ENCODE measurements at places on chromosomes 6 and 20.

DNA sequence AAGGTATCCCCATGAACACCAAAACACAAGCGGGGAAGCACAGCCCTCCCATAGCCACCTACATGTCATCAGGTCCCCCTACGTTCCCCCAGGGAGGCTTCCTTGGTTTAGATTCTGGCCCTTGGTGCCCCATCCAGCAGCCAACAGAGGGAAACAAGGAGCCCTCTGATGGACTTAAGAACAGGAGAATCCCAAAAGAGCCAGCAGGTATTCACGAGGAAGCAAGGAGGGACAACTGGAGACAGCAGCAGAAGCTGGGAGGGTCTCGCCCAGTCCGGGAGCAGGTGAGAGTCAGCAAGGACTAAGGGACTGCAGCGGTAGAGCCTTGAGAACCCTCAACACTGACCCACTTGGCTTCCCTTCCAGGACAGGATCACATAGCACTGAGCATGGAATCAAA lies 58.4 kb upstream of the TOP1 start:
- DNase-seq: no peak

GRCh38 chr20:47773371-47773786 lies 11.9 kb downstream of the SULF2 start:
- no peak for DNase-seq

GRCh38 chr6:170124836-170125235 lies 166.0 kb downstream of the DLL1 start:
- no peak for DNase-seq

DNA sequence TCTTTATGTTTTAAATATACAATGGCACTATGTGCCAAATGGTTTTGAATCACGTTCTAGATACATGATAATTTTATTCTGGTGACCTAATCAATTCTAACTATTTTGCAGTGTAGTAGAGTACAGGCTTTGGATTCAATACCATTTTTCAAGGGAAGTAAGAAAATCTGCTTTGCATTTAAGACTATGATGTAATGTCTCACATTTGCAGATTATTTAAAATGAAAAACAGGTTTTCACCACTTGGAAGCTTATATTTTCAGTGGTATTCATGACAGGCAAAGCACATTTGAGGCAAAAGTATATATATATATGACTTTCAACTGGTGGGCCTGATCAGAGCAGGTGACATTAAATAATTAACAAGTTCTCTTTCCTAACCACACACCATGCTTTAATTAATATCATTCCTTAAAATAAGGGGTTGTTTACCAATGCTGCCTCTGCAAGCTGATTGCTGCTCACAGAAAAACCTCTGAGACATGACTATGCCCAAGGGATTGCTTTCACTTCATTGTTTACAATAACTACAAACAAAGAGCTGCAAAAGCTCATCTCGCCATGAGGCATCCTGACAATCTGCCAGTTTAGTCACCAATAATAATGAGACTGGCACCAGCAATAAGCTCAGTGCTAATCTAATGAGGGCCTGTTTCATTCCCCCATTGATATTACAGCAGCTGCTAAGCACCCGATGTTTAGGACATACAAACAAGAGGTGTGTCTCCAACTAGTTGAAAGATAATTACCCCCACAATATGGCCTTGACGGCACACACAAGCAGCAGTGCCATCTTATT lies 1176.0 kb upstream of the GJE1 start:
- peak; percentile 97 for DNase-seq

DNA sequence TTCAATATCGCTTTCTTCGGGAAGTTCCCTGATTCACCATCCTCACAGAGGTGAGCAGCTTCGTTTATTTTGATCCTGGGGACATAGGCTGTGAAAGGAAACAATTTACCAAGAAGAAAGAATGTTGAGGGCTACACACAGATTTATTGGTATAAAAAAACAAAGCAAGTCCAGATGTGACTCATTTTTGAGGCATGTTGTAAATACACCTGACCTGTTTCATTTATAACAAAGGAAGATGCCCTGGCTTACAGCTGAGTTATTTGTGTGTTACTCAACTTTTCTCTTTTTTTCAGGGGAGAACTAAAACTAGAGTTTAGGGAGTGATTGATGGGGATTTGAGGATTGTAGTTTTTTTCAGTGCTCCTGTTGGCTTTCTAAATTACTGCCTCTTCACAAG lies 489.5 kb downstream of the CBLN4 start:
- no peak for DNase-seq

DNA sequence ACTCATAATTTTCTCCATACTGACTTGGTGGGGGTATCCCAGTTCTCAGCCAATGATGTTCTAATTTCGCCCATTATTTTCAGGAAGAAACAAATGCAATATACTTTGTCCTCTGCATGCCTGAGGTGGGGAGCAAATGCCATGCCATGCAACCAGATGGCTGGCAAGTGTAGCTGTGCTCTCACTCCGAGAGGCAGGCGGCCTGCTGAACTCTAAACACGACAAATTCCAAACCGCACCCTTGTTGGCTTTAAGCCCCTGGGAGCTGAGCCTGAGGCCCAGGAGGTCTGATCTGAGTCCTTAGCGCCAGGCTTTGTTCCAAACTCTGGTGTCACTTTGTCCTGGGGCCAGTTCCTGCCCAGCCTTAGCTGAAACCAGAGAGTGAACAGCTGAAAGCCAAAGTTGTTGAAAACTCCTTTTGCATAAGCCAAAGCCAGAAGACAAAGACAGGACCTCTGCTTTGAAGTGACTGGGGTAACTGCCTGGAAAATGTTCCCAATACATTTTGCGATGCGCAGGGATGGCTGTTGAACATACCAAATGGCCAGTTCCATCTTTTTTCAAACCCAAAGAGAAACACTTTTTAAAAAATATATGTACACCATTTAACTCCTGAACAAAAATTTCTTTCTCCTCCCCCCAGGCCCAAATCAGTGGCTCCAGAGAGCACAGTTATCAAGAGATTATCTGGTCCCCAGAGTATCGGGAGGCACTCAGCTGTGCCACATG lies 46.2 kb downstream of the TTI1 start:
- DNase-seq: no peak

- DNase-seq: no peak
Observed at GRCh38 chr20:63733579-63734081, 2.8 kb upstream of the LIME1 start.

- no peak for DNase-seq
Observed at GRCh38 chr20:51363378-51363777, 179.1 kb downstream of the NFATC2 start.

DNA sequence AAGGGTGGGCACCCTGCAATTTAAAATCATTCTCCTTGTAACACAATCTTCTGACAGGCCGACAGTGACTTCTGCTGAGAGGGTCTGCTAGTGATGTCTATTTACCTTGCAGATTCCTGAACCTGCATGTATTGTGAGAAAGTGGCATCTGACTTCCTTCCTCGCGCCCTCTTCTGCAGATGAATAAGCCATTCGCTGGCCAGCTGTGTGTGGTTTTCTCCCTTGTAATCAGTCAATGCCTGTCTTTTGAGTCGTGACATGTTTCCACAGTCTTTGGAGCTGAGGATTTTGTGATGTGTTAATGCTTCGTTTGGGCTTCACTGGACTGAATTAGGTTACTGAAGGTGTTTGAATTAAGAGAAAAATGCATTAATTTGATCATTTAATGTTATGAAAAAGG lies 125.3 kb downstream of the GRM1 start:
- no peak for DNase-seq

- DNase-seq: no peak
Observed at GRCh38 chr6:41757271-41757670, 10.1 kb upstream of the PGC start.

GRCh38 chr20:32070282-32070681 lies 18.2 kb downstream of the HCK start:
- no peak for DNase-seq

GRCh38 chr6:15536198-15536955 lies 126.5 kb downstream of the DTNBP1 start:
- no peak for DNase-seq

DNA sequence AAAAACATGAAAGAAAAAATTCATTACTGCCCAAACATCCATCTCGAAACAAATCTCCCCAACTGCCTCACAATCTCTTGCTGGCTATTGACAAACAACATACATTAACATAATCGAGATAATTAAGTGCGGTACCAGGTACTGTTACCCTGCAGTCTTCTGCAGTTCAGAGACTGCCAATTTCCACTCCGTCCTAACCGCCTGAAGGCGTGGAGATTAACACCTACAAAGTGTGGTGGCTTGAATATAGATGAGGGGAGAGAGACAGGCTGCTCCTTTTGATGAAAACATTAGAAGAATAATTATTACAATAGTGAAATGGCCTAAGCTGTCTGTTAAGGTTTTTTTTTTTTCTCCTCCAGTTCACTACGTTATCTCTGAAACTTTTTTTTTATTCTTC lies 258.9 kb upstream of the SOX4 start:
- DNase-seq: no peak

- no peak for DNase-seq
Observed at GRCh38 chr6:14224359-14225103, 107.0 kb downstream of the CD83 start.

DNA sequence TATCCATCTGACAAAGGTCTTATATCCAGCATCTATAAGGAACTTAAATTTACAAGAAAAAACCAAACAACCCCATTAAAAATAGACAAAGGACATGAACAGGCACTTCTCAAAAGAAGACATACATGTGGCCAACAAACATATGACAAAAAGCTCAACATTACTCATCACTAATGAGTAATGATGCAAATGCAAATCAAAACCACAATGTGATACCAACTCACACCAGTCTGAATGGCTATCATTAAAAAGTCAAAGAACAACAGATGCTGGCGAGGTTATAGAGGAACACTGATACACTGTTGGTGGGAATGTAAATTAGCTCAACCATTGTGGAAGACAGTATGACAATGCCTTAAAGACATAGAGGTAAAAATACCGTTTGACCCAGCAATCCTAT lies 13.9 kb downstream of the MACROD2 start:
- no peak for DNase-seq

DNA sequence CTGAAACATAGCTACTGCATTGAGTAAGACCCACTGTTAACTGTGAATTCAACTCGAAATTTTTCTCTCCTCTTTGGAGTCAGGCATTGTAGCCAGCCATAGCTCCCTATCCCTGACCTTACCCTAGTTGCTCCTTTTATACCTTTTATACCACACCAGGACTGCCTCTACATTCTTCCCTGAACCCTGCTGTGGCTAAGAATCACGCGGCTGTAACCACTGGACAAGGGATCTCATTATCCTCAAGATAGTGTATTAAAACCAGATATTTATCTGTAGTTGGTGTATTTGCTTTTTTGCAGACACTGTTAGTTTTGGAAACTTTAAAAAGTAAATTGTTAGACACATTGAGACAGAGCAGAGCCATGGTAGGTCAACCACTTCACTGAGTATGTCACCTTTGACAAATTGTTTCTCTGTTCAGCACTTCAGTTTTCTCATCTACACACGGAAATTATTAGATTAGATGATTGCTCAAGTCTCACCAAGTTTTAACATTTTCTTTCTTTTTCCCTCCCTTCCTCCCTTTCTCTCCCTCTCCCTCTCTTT lies 171.9 kb upstream of the PRND start:
- DNase-seq: no peak

GRCh38 chr20:44513871-44514270 lies 8.0 kb downstream of the SERINC3 start:
- no peak for DNase-seq

DNA sequence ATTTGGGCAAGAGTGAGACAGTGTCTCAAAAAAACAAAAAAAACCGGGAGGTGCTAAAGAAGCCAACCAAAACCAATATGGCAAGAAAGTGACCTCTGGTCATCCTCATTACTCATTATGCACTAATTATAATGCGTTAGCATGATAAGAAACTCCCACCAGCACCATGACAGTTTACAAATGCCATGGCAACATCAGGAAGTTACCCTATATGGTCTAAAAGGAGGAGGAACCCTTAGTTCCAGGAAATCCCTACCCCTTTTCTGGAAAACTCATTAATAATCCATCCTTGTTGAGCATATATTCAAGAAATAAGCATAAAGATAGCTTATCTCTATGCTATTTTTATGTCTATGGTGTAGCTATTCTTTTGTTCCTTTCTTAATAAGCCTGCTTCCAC lies 31.7 kb downstream of the C6orf52 start:
- no peak for DNase-seq

Data from NCI-H1105 treated with DMSO at 0.1 percent for 48 hours (cell line).